ENCODE measurements at places on chromosomes 2 and 18.

GRCh38 chr2:206192157-206192556 lies 32.5 kb downstream of the EEF1B2 start:
- no peak for DNase-seq

DNA sequence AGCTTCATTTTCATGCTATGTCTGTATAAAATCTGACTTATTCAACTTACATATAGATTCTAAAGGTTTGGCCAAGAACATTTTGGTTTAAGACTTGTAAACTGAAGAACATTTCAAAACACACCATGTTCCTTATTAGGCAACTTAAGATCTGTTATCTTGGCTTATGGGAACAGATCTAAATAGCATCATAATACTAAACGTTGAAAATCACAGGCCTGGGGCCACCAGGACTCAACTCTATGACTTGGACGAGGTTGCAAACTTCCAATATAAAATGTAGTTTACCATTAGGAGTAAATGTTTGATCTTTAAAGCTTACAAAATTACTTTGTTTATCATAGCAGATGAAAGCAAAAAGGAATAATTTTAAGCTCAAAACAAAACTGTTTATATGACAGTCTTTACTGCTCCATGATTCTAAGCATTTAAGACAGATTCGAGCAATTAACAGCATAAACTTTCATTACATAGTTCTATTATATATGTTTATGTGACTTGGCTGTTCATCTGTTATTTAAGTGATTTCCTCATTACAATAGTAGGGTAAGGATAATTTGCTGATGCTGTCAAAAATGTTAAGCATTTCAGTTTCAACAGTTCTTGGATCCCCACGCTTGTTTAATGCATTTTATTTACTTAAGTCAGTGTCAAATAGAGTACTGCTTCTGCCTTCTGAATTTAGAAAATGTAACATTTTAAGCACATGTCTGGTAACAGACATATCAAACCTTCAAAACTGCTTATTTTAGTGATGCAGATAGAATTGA lies 8.3 kb downstream of the TCF4 start:
- DNase-seq: no peak

- DNase-seq: no peak
Measured at GRCh38 chr2:88176352-88176984, 6.3 kb downstream of the THNSL2 start.

GRCh38 chr2:196535061-196535460 lies 104.5 kb upstream of the CCDC150 start:
- no peak for DNase-seq

DNA sequence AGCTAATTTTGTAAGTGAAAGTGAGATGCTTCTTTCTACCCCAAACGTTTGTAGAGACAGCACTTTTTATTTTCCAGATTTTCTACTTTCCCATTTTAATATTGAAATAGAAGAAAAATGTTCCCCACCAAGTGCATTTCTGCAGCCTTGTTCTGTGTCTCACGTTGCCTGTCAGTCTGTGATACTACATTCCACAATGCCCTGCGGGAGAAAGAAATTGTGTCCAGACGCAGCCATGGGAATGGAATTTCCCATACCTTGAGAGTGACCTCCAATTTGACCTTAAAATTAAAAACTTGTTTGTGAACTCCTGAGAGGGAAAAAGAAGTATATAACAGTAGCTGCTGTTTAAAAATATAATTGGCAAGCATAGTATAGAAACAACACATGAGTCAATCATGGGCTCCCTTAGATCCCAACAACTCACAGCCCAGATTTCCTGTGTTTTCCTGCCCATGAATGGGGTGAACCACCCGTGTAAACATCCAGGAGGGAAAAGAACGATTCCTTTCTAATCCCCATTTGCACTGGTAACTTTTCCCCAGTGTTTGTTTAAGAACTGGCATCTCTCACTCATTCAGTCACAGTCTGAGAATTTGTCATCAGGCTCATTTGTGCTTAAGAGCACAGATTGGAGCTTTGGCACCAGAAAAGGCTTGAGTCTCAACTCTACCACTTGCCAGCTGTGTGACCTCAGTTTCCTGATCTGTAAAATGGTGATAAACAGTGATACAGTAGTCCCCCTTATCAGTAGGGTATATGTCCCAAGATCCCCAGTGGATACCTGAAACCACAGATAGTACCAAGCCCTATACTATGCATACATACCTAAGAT lies 166.1 kb upstream of the ZNF521 start:
- DNase-seq: no peak

- DNase-seq: peak; percentile 30
Measured at GRCh38 chr2:50401772-50402653, 629.9 kb downstream of the NRXN1 start.

DNA sequence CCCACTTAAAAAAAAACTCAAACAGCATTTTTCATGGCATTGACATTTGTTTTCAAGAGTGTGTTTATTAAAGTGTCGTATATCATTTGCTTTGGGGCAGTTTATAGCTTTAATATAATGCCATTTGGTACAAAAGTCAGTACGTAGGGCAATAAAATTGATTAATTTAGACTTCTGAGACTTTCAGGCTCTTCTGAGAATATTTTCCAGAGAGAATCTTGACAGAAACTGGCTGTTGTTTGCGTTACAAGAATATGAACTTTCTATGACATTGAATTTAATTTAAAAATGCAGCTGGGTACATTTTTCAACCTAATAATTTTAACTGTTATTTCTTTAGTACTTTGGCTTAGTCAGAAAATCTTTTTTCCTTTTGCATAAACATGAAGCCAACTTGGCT lies 98.9 kb downstream of the RNF144A start:
- DNase-seq: no peak

DNA sequence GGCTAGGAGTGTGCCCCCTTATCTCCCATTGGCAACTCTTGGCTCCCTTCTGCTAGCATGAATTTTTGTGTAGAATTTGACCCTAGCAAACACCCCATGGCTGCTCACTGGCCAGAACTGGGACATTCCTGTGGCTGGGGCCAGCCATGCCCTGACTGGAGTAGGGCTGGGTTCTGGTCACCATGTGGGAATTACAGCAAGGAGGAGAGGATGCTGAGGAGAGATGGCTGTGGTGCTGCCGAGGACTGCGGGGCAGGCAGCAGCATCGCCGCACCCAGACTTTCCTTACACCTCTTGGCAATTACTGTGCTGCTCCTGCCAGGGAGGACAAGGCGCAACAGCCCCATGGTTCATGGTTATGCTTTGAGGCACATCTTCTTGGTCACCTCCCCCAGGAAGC lies 12.7 kb downstream of the KCNF1 start:
- DNase-seq: no peak

- no peak for DNase-seq
Measured at GRCh38 chr2:23918837-23919489, 8.0 kb downstream of the ATAD2B start.

DNA sequence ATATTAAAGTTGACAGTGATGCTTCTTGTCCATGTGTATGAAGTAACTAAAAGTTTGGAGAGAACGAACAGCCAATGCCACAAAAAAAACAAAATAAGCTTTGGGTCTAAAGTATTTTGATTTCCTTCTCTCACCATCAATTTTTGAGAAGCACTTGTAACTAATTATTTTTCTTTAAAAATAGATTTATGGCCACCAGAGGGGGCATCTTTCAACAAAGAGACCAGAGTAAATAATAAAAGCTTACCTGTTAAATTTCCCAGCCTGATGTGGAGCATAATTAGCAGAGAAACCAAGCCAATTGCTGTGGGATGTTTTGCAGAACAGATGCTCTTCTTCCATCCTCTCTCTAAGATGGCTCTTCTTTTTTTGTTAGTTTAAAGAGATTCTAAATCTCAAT lies 29.0 kb downstream of the LINC00305 start:
- no peak for DNase-seq

DNA sequence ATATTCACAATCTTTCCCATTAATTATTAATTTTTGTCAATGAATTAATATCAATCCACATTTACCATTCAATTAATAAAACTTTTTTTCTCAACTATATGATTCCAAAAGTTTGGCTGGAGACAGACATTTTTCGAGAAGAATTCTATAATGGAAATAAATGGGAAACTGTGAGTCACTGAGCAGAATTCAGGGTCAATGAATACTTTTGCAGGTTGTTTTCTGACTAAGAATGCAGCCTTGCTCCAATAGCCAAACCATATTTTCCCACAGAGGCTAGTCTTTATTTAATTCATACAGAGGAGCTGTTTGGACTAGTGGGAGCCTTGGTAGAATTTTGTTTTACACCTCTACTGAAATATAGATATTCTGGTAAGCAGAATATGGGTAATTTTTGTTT lies 82.3 kb downstream of the ARHGAP28 start:
- DNase-seq: no peak

GRCh38 chr2:204010628-204011560 lies 74.3 kb downstream of the ICOS start:
- DNase-seq: no peak

DNA sequence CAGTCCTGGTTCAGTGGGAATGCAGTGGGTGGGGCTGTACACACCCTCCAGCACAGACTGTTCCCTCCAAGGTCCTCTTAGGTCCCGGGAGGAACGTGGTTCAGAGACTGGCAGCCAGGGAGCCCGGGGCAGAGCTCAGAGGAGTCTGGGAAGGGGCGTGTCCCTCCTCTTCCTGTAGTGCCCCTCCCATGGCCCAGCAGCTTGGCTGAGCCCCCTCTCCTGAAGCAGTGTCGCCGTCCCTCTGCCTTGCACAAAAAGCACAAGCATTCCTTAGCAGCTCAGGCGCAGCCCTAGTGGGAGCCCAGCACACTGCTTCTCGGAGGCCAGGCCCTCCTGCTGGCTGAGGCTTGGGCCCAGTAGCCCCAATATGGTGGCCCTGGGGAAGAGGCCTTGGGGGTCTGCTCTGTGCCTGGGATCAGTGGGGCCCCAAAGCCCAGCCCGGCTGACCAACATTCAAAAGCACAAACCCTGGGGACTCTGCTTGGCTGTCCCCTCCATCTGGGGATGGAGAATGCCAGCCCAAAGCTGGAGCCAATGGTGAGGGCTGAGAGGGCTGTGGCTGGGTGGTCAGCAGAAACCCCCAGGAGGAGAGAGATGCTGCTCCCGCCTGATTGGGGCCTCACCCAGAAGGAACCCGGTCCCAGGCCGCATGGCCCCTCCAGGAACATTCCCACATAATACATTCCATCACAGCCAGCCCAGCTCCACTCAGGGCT lies 17.5 kb upstream of the FAHD2A start:
- DNase-seq: no peak

DNA sequence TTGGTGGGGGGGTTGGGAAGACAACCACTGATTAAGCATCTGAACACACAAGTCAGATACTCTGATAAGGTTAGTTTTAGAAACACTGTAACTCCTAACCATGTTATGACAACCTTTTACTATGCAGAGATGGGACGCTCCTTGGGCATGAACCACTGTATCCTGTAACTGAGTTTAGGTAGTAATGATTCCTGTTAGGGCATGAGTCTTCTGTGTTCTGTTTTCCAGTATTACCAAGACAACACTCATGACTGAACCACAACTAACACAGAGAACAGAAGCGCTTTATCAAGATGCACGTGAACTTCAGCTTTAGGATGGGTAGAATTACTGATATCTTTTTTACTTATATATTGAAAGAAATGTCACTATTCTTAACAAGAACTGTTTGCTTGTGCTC lies 14.1 kb upstream of the CREB1 start:
- DNase-seq: no peak

DNA sequence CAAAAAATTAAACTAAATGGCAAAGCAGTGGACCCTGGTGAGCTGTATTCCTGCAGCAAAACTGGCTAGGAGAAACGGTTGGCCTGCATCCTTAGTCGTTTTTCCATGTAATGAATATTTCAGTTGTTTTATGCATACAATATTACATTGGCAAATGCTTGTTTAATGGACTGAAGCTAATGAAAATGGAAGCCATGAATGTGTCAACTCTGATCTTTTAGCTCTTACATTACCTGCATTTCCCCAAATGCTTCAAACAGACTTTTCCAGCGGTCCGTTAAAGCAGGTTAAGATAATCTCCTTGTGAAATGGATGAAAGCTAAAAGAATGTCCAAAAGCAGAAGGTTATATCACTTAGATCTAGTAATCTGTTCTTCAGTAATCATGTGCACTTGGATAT lies 686.3 kb upstream of the SETBP1 start:
- DNase-seq: no peak

DNA sequence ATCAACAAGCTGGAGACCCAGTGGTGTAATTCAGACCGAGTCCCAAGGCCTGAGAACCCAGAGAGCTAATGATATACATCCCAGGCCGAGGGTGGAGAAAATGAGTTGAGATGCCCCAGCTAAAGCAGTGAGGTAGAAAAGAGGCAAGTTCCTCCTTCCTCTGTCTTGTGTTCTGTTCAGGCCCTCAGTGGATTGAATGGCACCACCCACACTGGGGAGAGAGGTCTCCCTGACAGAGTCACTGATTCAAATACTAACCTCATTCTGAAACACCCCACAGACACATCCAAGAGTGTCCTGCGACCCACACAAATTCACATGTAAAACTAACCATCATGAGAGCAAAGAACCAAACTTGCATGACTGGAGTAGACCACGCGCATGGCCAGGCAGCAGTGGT lies 215.3 kb downstream of the ANAPC1 start:
- DNase-seq: no peak

DNA sequence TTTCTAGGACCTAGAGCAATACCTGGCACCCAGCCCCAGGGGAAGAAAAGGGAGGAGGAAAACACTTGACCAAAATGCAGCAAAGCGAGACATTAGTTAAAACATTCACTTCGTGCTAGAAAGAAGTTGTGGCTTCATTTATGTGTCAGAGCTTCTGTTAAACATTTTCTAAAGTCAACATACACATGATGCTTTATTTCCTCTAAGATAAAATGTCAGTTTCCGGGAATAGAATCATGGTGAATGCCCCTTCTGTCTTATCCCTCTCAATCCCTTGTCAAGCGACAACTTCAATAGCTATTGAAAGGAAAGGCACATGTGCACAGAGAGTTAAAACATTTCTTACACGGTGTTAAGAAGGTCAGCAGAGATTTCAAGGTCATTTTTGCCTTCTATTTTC lies 404.6 kb upstream of the CWC22 start:
- no peak for DNase-seq

DNA sequence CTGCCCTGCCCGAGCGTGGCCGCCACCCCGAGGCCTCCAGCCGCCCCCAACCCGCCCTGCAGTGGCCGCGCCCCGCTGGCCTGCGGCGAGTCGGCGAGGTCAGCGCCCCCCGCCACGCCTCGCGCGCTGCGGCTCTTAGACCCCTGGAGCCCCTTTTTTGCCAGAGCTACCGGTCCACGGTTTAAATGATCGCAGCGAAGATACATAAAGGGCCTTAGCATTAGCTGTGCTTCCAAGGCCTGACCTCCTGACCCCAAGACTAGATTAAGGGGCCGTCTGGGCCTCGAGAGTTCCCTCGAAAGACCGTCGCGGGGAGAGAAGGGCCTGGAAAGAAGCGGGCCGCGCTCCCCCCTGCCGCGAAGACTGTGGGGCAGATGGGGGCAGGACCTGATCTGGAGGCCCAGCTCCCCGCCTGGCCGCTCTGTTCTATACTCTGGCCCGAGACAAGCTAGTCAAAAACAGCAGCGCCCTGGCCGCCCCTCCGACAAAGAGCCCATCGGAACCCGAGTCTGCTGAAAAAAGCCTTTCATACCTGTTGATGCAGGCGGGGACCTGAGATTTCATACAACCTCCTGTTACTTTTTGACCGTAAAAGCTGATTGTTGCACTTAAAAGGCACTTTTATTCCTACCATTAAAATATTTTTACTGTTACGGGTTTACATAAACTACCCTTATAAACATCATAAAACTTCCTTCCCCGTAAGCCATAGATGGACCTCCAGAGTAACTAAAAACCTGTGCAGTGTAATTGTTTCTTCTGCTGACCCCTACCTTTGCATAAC lies 68.7 kb upstream of the PSMD14 start:
- no peak for DNase-seq

Data from anterior cingulate cortex (tissue), 58 donors.